Right ventricle myocardium inferior (tissue), 1 donor: ENCODE measurements at places on chromosomes 1 and 21. TPM values are rescaled to one million over a fixed set of nuclear protein-coding genes. Genes with fewer than 3 reads are reported as not detected.

Gene DNM3
- 1.8 TPM for total RNA-seq

Gene FCRLA
- total RNA-seq: not detected

Gene DIO1
- not detected for total RNA-seq

Gene LCE4A
- total RNA-seq: not detected

- no peak for DNase-seq
Measured at GRCh38 chr1:186055846-186056245, 319.2 kb downstream of the TPR start.

GRCh38 chr1:116340506-116341231 lies 32.4 kb upstream of the ATP1A1 start:
- no peak for DNase-seq

GRCh38 chr1:50251702-50252101 lies 143.0 kb downstream of the ELAVL4 start:
- no peak for DNase-seq

DNA sequence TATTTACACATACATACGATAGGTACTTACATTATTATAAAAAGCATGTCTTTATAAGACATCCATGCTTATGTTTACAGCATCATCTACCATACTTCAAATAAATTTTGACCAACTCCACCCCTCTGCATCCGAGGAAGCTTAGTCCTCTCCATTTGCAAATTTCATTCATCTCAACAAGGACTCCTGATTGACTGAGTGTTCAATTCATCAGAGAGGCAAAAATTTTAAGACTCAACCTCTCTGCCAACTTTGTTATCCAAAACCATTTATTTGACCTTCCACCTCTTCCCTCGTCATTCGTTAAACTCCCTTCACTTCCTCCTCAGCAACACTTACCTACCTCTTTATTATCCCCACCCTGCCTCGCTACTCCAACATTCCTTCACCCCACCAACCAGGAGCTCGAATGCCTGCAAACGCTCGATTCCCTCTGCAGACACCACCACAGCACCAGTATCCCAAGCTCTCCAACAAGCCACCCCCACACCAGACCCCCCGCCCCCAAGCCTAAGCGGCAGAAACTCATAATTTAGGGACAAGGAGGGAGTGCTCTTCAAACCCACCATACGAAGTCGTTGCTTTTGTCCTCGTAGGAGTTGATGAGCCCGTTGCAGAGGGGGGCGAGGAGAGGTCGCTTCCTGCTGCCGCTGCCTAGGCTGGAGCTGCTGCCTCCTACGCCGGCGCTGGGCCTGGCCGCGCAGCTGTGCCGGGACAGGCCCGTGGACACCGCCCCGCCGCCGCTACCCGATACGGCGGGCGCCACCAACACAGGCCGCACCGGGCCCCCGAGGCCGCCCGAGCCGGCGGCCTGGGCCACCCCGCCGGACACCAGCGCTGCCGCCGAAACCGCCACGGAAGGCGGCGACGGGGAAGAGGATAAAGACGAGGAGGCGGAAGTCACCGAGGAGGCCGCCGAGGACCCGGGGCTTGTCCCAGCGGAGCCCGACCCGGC lies 803 bp downstream of the COP1 start:
- DNase-seq: no peak

GRCh38 chr1:47635597-47635996 lies 197.8 kb downstream of the FOXD2 start:
- DNase-seq: no peak

GRCh38 chr21:44444286-44444931 lies 10.9 kb upstream of the LRRC3 start:
- peak; percentile 42 for DNase-seq

- DNase-seq: peak; percentile 75
Measured at GRCh38 chr21:25638660-25639550, at the start of gene JAM2. Gene JAM2, plus strand, starts transcription at chr21:25639258. Its CDS starts 564 bp downstream, at chr21:25639822.

GRCh38 chr1:54070171-54070837 lies 16.9 kb downstream of the TCEANC2 start:
- no peak for DNase-seq

- peak; percentile 78 for DNase-seq
Measured at GRCh38 chr1:18597160-18598042, 33.2 kb upstream of the PAX7 start.

- DNase-seq: no peak
Measured at GRCh38 chr1:47181955-47182675, 7.7 kb downstream of the PDZK1IP1 start.

DNA sequence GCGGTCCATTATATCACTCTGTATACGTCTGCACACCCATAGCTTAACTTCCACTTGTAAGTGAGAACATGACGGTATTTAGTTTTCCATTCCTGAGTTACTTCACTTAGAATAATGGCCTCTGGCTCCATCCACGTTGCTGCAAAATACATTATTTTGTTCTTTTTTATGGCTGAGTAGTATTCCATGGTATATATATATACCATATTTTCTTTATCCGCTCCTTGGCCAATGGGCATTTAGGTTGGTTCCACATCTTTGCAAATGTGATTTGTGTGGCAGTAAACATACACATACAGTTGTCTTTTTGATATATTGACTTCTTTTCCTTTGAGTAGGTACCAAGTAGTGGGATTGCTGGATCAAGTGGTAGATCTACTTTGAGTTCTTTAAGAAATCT lies 245.1 kb downstream of the NFIA start:
- no peak for DNase-seq

DNA sequence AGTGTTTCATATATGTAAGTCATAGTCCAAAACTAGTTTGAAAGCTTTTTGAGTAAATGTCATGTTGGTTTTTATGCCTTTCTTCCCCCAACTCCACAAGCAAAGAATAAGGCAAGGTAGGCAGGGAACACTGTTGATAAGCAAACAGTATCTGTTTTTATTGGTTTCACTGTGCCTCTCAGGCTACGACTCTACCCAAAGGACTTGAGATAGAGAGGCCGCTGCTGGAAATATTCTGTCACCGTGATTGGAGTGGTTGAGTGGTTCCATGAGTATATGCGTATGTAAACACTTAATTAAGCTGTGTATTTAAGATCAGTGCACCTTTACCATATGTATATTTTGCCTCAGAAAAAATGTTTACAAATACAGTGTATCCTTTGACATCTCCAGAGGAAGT lies 138.1 kb upstream of the KIF26B start:
- no peak for DNase-seq

DNA sequence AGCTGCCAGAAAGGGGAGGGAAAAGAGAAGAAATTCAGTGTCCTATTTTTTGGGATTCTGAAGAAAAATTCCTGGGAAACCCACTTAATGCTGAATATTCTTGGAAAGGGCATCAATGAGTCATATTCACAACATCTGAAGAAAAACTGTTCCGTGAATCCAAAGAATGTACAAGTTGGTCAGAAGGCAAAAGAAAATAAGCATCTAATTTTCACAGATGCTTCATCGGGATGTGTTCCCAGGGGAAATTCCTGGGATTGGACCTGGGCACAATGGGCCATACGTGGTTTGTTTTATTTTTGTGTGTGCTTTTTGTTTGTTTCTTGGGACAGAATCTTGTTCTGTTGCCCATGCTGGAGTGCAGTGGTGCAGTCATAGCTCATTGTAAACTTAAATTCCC lies 112.2 kb downstream of the MAP3K21 start:
- no peak for DNase-seq
